ENCODE measurements at places on chromosomes 4 and X.

DNA sequence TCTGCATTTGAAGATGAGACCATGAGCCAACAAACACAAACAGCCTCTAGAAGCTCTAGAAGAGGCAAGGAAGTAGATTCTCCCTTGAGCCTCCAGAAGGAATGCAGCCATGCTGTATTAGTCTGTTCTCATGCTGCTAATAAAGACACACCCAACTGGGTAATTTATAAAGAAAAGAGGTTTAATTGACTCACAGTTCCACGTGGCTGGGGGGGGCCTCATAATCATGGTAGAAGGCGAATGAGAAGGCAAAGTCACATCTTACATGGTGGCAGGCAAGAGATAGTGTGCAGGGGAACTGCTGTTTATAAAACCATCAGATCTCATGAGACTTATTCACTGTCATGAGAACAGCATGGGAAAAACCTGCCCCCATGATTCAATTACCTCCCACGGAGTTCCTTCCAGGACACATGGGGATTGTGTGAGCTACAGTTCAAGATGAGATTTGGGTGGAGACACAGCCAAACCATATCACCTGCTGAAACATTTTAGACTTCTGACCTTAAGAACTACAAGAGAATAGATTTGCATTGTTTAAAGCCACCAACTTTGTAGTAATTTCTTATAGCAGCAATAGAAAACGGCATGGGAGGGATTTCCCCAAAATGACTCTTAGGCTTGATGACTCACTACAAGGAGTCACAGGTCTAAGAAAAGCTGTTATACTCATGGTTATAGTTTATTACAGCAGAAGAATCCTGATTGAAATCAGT is 284.4 kb upstream of the SFRP2 start:
- DNase-seq, result no peak

DNA sequence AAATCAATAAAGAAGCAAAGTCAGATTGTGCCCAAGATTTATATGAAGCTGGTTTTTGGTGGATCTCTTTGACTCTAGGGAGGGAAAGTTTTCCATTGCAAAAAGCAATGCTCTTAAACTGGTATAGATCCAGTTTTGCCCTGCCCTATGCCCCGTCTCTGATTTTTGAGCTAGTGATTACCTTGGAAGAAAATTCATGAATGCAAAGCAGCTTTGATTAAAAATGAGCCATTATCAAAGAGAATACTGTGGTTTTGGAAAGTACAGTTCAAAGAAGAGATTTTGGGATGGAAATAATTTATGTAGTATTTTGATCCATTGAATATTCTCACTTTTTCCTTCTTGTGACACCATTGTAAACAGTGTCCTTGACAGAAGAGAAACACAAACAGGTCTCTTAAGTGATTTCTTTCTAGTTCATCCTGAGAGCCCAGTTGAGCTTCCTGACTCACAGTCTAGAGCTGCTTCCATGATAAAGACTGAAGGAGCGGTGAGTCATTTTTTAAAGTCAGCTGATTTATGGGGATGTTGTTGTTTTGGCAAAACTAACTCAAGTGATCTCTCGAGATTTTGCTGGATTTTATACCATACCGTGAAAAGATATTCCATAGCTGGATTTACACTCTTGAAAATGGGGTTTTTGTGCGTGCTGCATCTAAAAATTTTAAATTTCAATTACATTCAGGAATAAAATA is 76.7 kb downstream of the AFF1 start:
- DNase-seq, result no peak

DNA sequence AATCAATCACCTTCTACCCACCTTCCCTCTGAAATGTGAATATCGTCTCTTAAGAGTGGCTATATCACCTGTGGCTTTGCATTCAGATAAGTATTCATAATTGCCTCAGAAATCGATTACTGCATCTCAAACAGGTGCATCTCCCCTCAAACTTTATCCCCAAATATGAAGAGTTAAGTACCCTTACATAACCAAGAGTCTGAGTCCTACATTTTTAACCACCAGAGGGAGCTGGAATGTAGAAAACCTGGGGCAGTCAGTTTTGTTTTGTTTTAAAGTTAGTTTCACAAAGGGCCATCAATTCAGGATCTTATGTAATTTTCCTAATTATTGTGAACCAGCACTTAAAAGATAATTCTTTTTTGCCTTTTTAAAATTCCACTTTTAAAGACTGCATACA is 5.7 kb downstream of the TCEANC start:
- no peak for DNase-seq

- DNase-seq, result no peak
Observed at GRCh38 chr4:11131491-11131890, 297.2 kb downstream of the HS3ST1 start.

GRCh38 chrX:134625315-134625718 is 33.0 kb downstream of the PLAC1 start:
- DNase-seq, result no peak

- no peak for DNase-seq
Observed at GRCh38 chrX:47900833-47901232, 64.1 kb downstream of the ZNF81 start.

- DNase-seq, result no peak
Observed at GRCh38 chrX:103329991-103330390, at the start of gene TCEAL7. TCEAL7 (plus strand) TSS chrX:103330239; CDS start chrX:103331404, 1,165 bp downstream.

- no peak for DNase-seq
Observed at GRCh38 chr4:87938746-87939145, 36.8 kb upstream of the SPP1 start.

GRCh38 chrX:23616361-23616760 is 50.9 kb upstream of the PRDX4 start:
- no peak for DNase-seq

- DNase-seq, result no peak
Observed at GRCh38 chrX:32804034-32804433, 407.3 kb downstream of the DMD start.

GRCh38 chr4:10640561-10641201 is 43.9 kb downstream of the CLNK start:
- no peak for DNase-seq

GRCh38 chrX:148612431-148612830 is 112.0 kb downstream of the AFF2 start:
- no peak for DNase-seq

DNA sequence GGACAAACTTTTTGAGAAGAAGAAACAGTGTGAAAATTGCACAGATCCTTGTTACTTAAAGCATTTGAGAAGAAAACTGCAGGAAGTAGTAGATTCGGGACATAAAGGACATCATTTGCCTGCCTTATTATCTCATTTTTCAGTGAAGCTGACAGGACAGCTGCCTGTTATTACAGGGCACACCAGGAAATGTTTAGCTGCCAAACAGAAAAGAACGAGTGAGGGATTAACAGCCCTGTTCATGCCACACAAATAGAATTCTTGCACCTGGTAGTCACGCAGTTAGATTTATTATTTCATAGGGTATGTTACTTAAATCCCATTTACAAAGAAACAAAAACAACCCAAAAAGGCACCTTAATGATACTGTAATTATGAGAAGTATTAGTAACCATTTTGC is 100.6 kb downstream of the CHIC2 start:
- DNase-seq, result no peak

DNA sequence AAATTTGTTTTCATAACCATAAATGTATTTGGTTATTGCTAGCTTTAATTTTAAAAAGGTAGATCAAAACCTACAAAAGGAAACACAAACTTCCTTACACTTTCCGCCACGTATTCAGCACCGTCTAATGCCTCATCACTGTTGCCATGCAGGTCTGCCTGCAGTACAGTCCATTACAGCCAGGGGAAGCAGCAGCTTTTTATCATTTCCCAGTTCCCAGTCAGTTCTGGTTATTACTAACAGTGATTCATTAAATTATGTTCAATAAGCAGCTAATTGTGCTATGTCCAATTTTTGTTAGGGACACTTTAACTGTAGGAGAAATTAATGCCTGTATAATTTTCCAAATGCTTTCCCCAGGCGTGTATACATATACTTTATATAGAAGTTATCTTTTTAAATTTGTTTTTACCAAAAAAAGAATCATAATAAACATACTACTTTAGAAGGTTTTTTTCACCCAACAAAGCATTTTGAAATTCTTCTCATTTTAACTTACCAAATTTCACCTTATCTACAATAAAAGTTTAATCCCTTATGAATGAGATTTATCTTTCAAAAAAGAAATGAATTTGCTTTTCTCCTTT is 93.3 kb downstream of the ANXA3 start:
- DNase-seq, result peak; percentile 9

GRCh38 chrX:100379388-100379986 is 30.6 kb downstream of the PCDH19 start:
- no peak for DNase-seq
